ENCODE measurements at places on chromosomes 5 and 9.
A peak's percentile ranks its signal among the peaks of the same experiment; 100 is the strongest.

DNA sequence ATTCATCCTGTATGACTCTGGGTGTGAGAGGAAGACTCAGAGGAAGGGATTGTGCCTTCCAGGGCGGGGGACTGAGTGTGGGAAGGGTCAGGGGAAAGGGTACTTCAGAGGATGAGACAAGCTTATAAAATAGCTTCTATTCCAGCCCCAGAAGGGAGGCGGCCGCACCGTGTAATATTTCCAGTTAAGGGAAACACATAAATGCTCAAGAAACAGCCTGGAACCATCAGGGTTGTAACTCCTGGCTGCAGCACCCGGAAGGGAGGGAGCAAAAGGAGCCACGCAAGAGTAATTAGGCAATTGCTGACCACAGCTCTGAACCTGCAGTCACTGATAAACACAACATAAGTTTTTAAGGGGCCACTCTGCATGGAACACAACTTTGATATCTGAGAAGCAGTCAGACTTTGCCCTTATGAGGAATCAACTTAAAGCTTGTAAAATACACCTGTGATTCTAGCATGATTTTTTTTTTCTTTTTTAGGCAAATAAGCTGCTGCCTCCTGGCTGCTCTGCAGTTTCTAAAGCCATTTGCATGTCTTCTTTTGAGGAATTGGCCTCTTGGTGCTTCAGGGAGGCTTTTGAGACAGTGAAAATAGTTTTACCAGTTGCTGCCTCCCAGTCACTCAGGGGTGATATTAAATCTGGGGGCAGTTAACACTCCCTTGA lies 382.7 kb downstream of the ENC1 start:
- DNase-seq, result no peak

DNA sequence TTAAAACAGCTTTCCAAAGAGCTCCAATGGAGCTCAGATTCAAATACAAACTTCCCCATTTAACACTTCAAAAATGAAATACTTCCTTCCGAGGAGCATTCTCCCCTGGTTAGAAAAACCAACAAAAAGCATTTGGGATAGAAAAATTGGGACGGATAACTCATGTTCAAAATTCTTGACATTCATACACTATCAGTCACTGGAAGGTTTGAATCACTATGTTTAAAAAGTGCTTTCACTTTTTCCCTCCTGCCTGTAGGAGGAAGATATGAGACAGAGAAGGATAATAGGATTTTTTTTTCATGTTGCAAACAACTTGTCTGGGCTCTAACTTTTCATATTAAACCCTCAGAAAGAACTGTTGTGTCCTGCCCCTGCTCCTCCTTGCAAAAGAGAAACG lies 412.0 kb downstream of the ACTL7B start:
- no peak for DNase-seq

- no peak for DNase-seq
These were observed 1782.4 kb upstream of the WWC1 start for GRCh38 chr5:166509085-166509484.

- peak; percentile 34 for DNase-seq
These were observed 464.5 kb downstream of the ICE1 start for GRCh38 chr5:5886812-5887486.

- DNase-seq, result no peak
These were observed 711.3 kb upstream of the COX7C start for GRCh38 chr5:85906460-85906859.

DNA sequence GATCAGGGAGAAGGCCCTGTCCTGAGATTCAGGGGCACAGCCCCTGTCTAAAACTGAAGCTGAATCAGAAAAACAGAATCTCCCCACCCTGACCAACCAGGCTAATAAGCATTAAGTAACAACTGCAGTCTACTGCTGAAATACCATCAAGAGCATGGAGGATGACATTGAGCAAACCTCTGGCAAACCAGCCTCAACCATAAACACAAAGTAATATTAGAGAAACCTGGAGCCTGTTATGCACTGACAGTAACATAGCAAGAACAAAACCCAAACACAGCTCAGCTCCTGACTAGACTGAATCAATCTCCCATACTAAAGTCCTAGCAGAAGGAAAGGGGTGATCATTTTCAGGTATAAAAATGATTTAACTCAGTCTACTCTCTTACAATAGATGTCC lies 24.8 kb upstream of the CCL21 start:
- no peak for DNase-seq

- DNase-seq, result no peak
These were observed 408.5 kb downstream of the TMEM38B start for GRCh38 chr9:106102821-106103220.

DNA sequence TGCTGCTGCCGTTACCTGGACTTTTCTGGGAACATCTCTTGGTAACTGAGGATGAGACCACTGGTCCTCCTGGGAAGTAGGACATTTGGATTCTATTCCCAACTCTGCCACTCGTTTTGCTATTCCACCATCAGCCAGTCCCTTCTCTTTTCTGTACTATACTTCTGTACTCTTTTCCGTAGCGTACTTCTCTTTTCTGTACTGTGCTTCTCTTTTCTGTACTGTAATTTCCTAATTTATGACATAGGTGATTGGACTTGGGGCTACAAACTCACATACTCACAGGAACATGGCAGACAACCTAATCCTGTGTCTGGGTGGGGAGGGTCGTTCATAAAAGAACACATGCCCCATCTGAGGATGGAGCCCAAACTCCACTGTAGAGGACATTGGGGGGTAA lies 335.3 kb upstream of the PANK3 start:
- no peak for DNase-seq

- DNase-seq, result no peak
These were observed 26.4 kb upstream of the FKTN start for GRCh38 chr9:105531530-105531929.

GRCh38 chr5:34494111-34494755 lies 161.9 kb upstream of the RAI14 start:
- DNase-seq, result no peak

DNA sequence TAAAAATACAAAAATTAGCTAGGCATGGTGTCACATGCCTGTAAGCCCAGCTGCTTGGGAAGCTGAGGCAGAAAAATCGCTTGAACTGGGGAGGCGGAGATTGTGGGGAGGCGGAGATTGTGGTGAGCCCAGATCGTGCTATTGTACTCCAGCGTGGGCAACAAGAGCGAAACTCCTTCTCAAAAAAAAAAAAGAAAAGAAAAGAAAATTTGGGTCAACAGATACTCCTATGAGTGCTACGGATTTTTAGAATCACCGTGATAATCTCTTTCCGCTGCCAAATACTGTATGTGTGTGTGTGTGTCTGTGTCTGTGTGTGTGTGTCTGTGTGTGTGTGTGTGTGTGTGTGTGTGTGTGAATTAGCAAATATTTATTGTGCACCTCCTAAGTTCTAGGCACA lies 64.4 kb downstream of the ARRDC3 start:
- DNase-seq, result no peak

DNA sequence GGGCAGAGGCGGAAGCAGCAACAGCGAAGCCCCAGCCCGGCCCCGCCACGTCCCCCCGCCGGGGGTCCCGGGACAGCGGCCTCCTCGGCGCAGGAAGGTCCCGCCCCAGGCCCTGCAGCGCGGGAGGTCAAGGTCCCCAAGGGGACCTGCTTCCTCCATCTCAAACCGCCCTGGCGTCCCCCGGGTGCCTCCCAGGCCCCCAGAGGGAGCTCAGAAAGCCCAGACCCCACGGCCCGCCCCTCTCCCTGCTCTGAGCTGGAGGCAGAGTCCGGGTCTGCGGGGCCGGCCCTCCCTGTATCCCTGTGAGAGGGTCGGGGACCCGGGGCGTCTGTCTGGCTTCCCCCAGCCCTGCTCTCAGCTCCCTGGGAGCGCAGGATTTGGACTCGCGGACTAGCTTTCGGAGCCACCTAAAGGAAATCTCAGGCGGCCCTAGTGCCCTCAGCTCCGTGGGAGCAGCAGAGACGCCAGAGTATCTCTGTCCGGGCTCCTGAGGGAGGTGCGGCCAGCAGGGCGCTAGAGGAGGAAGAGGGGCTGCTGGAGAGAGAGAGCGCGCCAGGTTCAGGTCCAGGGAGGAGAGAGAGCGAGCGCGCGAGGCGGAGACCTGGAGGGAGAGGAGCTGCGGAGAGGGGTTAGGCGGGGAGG lies 30.7 kb downstream of the EXOC3 start:
- DNase-seq, result peak; percentile 31

DNA sequence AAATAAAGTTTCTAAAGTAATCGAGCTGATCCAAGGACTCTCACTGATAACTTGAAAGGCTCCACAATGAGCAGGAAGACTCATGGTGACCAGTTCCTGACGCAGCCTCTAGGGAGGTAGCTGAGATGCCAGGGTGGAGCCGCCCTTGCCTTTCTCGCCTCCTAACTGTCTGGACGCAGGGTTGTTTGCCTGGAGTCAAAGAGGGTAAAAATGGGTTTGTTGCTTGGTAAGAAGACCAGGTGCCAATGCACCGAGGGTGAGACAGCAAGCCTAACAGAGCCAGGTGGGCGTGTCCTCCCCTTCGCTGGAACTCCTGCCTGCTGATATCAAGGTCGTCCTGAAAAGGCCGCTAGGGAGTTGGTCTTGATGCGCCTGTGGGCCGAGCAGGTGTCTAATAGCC lies 48.6 kb upstream of the FCN1 start:
- DNase-seq, result no peak

DNA sequence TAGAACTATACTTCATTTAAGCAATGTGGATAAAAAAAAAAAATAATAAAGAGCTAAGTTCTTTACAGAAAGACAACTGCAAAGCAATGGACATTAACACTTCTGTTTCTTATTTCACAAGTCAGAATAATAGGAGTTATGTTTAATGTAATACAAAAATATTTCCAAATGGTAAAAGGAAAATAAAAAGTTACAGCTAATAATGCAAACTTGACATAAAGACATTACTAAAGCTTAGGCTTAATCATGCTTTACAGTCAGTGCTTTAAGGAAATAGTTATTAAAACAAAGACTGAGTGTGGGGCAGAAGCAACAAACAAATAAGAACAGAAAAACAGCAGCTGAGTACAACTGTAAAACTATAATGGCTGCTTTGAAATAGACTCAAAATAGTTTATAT lies 56.7 kb downstream of the ZFR start:
- DNase-seq, result no peak

DNA sequence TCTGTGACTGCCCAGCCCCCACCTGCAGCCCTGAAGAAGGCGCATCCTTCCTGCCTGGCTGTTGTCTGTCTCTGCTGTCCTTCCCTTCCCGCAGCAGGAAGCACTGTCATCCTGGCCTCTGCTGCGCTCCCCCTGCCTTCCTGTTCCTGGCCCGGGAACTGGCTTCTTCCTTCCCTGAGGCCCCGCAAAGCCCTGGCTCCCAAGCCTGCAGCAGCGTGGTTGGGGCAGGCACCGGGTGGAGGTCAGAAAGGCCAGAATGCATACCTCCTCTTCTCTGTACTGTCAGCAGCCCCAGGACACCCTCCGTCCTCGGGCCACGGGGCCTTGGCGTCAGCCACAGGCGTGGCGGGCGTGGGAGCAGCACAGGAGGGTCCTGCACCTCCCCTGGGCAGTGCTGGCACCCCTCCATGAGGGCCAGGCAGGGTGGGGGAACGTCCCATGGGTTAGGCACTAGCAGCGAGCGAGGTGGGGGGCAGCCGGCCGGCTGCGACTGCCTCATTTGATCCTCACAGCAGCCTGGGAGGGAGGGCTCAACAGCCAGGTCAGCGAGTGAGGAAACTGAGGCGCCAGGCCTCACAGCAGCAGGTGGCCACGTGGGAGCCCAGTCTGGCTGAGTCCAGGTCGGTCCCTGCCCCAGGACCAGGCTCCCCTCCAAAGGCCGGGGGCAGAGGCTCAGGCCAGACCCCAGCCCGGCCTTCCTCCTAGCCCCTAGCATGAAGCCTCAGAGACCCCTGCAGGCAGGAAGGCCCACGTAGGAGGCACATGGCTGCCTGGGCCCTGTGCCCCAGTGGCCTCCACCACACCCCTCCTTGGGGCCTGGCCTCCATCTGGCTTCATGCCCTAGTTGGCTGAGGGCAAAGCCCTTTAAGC lies 9.4 kb downstream of the FLT4 start:
- no peak for DNase-seq

DNA sequence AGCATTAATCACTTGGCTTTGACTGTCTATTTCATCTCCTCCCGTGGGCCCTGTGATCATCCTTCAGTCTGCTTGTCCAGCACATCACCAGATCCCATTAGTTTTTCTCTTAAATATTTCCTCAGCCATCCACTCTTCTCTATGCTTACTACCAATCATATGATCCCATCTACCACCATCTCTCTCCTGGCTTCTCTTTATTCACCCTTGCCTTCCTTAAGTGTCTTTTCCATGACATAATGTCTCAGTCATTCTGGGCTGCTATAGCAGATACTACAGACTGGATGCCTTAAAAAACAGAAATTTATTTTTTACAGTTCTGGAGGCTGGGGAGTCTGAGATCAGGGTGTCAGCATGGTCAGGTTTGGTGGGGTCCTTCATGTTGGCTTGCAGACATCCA lies 208.4 kb upstream of the PPP1R2B start:
- no peak for DNase-seq

- no peak for DNase-seq
These were observed 70.3 kb upstream of the MAP1B start for GRCh38 chr5:72036951-72037350.

GRCh38 chr5:102794047-102794446 lies 38.9 kb downstream of the PAM start:
- DNase-seq, result no peak

All from activated T-helper 2 cell treated with anti-CD3 and anti-CD28 coated beads, Interferon-gamma antibody, Interleukin-2, Interleukin-4, amounts not matched to agents 10 μg/mL and 5 μg/mL and 100 μg/mL, durations not matched to agents 14 hours and 24 hours and 36 hours (primary cell).